ENCODE measurements at places on chromosomes 5 and 9. TPM values are rescaled to one million over a fixed set of nuclear protein-coding genes. Genes with fewer than 3 reads are reported as not detected.

Gene NRG2
- 1.0 TPM for polyA plus RNA-seq

DNA sequence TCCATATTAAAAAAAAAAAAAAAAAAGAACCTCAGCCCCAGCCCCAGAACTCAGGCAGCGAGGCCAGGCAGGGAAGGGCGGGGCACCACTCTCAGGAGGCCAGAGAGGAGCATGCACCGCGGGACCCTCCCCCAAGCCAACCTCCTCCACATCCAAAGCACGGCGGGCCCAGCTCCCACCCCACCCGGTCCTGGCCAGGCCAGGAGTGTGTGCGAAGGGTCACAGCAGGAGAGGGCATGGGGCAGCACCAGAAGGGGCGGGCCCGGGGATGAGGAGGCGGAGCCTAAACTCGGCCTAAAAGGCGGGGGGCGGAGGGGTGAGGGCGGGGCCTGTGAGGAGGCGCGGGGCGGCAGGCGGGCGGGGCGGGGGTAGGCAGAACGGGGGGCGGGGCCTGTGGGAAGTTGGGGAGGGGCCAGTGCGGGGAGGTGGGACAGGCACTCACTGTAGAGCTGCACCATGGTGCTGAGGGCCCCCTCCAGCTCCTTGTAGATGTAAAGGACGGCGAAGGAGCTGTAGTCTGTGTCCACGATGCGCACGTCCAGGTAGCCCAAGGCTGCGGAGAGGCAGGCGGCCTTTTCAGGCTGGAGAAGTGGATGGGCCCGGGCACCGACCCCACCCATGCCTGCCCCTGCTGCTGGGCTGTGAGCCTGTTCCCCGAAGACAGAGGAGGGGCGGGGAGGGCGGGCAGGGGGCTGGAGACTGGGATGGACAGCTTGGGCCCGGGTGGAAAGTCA lies 1.2 kb downstream of the LCN15 start:
- no peak for DNase-seq

DNA sequence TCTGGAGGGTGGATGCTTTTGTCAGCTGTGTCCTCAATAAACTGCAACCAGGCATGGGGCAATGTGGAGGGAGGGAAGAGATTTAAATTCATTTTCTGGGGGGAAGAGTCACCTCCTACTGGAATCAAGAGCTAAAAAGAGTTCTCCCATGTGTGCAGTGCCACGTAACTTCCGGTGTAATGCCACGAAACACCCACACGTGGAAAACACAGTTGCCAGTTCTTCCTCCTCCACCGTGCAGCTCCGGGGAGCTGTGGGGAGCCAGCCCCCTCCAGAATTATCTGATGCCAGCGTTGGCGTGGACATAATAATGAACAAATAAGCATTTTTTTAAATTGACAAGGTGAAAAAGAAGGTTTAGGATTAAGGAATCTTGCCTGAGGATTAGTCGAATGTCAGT lies 32.1 kb upstream of the MED10 start:
- no peak for DNase-seq

GRCh38 chr5:176714067-176714466 lies 66.8 kb downstream of the TSPAN17 start:
- no peak for DNase-seq

- no peak for DNase-seq
Measured at GRCh38 chr9:114930056-114930812, at the start of gene TNFSF8. Gene TNFSF8 (minus strand): TSS chr9:114930591. CDS start chr9:114930303, 288 bp downstream.

GRCh38 chr9:1514250-1514649 lies 464.1 kb downstream of the DMRT2 start:
- peak; percentile 35 for DNase-seq

DNA sequence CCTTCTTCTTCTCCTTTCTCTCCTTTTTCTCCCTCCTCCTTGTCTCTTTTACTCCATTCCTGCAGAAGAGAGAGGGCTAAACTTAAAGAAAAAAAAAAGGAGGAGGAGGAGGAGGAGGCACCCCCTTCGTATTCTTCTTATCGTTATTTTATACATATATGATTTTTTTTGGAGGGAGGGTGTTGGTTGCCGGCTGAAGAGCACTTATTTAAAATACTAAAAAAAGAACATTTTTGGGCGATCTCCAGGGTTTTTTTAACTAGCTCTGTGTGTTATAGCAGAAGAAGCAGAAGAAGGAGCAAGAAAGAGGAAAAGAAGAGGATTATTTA lies 381 bp downstream of the NR2F1 start:
- DNase-seq, result no peak
